Karpas-422 (cell line): ENCODE measurements at places on chromosomes 11 and 22. TPM values are rescaled to one million over a fixed set of nuclear protein-coding genes. Genes with fewer than 3 reads are reported as not detected.

The PHOX2A gene
- total RNA-seq: not detected in 2 replicates

The ZC3H7B gene
- total RNA-seq: 18.1 and 34.2 TPM in 2 replicates

DNA sequence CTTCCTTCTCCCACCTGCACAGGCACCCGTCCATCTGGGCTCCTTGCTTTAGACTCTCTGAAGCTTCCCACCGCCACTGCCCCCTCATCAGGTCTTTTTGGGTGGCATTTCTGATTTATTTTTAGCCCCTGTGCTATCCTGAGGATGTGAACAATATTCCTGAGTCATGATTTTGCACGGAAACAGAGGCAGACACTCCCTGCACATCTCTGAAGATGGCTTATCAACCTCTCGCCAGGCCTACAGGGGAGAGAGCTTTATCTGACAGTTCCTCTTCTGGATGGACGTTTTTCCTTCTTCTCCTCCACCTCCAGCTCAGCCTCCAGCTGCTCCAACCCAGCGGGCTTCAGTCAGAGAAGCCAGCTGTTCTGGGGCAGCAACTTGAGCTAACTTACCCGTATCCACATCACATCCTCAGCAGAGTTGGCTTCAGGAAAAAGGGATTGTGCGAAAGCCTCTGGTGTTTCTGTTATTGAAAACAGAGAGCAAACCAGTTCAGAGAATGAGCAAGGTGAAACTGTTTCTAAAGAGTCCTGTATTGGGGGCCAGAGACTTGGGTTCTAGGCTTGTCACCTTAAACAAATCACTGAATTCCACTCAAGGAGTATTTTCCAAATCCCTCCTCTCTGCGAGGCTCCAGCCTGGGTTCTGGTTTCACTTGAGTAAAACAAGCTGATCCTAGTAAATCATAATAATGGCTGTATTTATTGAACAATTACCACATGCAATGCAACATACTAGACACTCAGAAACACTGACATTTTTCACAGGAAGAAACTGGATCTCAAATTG is 33.1 kb upstream of the ETS1 start:
- no peak for DNase-seq

GRCh38 chr22:23233752-23234408 is 53.6 kb downstream of the BCR start:
- DNase-seq: no peak

- no peak for DNase-seq
Observed at GRCh38 chr22:20654343-20655208, 119.3 kb upstream of the SERPIND1 start.

- DNase-seq: no peak
Observed at GRCh38 chr22:36026741-36027140, 1.9 kb downstream of the RBFOX2 start.

DNA sequence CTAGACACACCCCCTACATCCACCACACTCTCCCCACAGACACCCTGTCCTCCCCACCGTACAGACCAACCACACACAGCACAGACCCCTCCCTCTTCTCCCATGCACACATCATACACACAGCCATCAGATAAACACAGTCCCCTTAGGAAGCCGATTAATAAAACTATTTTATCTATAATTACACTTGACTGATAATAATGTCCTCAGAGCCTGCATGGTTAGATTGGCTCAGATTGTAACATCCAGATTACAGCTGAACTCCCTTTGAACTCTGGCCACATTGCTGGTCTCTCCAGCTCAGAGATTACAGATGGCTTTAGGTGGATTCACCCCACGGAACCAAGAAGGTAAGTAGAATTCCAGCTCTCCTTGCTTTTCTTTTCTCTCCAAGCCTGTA is 9.5 kb upstream of the ELF5 start:
- no peak for DNase-seq

DNA sequence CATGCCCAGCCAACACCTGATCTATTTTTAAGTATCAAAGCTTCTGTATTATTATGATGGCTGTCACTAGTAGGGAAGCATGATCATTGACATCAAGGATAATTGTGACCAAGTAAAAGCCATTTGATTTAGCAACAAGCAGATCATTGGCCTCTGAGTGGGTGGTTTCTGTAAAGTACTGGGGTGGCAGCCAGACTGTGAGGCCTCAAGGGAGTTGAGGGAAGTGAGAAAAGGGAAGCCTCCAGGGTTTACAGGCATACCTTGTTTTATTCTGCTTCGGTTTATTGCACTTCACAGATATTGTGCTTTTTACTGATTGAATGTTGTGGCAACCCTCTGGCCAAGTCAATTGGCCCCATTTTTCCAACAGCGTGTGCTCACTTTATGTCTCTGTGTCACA is 60.1 kb downstream of the PRR5L start:
- peak; percentile 63 for DNase-seq

DNA sequence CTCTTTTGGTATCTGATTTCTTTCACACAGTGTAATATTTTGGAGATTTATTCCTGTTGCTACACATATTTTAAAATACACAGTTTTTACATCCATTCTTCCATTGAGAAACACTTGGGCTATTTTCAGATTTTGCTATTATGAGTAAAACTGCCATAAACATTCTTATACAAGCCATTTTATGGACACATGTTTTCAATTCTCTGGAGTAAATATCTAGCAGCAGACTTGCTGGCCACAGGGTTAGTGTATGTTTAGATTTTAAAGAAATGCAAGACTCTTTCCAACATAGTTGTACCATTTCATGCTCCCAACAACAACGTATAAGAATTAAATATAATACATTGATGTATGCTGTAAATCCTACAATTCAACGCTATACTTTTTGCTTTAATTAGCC is 360.8 kb upstream of the PITPNB start:
- DNase-seq: no peak

GRCh38 chr11:6812390-6813005 is 13.0 kb upstream of the OR6A2 start:
- peak; percentile 86 for DNase-seq

DNA sequence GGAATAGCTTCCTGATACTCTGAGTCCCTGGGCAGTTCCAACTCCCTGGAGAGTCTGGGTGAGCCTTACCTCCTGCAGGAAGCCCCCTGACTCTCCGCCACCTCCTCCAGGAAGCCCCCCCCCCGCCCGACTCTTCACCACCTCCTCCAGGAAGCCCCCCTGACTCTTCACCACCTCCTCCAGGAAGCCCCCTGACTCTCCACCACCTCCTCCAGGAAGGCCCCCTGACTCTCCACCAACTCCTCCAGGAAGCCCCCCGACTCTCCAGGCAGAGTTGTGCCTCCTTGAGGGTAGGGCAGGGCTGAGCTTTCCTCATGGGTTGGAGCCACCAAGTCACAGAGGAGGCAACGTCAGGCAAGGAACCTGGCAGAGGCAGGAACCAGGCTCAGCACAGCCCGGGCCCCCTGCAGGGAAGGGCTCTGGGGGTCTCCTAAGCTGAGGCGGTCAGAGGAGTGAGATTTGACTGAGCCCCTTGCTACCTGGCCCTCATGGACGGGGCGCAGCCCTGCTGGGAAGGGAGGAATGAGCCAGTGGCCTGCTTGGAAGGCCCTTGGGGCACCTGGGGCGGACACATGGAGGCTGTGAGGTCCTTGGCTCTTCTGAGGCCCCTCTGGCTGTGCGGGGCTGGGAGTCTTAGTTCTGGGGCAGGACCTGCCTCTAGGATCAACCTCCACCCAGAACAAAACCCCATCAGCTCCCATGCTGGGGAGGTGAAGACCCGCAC is 18.1 kb downstream of the MRGPRG start:
- DNase-seq: no peak

DNA sequence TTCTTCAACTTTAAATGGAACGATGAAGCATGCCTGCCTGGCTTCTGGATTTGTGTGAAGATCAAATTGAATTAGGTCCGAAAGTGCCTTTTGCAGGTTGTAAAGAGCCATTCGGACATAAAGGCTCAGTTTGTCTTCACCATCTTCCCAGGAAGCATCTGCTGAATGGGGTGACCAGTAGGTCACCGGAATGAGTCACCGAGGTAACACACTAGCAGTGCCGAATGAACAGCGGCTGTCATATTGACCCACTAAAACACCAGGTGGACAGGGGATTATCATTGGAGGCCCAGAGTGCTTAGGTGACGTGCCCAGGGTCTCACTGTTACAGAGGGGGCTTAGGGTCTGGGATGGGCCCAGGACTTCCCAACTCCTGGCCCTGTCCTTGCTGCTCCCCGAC is 43.1 kb upstream of the MYH9 start:
- DNase-seq: no peak

GRCh38 chr11:66686801-66687750 is 9.4 kb upstream of the RBM4B start:
- DNase-seq: no peak
